Head of caudate nucleus (tissue), 42 donors: ENCODE measurements at places on chromosomes 2 and 18.

DNA sequence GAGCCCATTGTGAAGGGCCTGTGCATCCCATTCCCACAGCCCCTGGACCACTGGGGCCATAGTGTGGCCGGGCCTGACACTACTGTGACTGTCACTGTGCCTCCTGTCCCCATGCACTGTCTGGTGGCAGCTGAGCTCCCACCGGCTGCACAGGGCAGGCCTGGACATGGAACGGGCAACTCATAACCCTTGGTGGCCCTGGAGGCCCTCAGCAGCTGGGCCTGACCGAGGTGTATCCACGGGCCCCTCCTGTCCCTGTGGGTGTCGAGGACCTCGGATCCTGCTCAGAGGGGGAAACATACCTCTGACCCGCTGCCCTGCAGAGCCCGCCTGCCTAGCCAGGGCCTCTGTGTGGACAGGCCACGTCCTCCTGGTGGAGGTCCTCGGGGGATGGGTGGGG, 7.8 kb upstream of the GAL3ST2 start:
- no peak for DNase-seq

DNA sequence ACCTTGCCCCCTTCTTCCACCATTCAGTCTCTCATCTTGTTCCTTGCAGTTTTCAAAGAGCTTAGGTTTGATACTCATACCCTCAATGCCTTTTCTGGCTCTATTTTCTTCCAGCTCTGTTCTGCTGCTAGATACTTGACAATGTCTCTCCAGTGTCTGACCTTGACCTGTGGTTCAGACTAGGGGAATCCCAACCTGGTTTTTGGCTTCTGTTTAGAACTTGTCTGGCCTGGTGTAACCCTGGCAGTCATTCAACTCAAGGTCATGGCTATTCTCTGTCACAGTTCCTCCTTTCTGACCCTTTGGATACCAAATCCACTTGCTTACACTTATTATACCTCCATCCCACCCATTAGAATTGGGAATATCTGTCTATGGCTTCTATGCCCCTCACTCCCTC, 31.8 kb upstream of the IMP4 start:
- DNase-seq: no peak

GRCh38 chr2:43405829-43406228, 179.4 kb upstream of the ZFP36L2 start:
- DNase-seq: no peak

GRCh38 chr2:213261715-213262114, 22.5 kb upstream of the SPAG16 start:
- DNase-seq: no peak

GRCh38 chr2:184938221-184938985, 340.1 kb downstream of the ZNF804A start:
- no peak for DNase-seq

- DNase-seq: peak; percentile 49
Observed at GRCh38 chr18:66495844-66496243, 108.0 kb downstream of the CDH19 start.

GRCh38 chr2:49943944-49944778, 789.8 kb upstream of the FSHR start:
- DNase-seq: no peak

GRCh38 chr18:36287653-36288052, 9.9 kb upstream of the FHOD3 start:
- DNase-seq: no peak

- DNase-seq: no peak
Observed at GRCh38 chr2:26552641-26553374, 74.9 kb upstream of the OTOF start.

DNA sequence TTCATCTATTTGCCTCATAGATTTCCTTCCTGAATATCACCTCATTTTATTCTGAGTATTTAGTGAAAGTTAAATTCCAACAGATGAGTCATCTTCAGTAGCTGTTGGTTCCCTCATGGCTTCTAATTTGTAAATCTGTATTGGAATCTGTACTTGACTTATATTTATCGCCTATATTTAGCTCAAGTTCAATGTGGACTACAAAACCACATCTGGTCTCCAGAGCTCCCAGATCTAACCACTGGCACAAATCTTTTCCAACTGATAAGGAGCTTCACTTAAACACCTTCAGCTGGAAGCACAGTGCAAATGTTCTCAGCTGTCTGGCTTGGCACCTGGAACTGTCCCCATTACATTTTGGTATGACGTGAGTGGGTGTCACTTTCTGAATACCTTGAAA, 82.8 kb upstream of the DSEL start:
- DNase-seq: peak; percentile 36

GRCh38 chr2:62145478-62146100, 50.3 kb upstream of the B3GNT2 start:
- DNase-seq: no peak

DNA sequence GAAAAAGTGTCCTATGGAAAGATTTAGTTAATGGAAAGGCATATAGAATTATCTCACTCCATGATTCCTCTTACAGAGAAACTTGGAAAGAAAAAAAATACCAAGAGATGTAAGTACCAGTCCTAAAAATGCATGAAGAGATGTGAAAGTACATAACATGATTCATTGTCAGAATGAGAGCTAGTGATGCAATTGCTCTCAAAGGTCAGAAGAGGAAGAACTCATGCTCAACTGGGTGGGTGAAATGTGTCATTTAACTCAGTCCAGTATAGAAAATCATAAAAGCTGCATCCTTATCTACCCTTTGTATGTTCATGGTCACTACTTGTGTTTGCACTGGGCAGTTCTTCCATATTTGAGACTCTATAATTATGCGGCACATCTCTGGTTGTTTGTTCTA, 300.0 kb upstream of the PIK3C3 start:
- DNase-seq: no peak

- DNase-seq: no peak
Observed at GRCh38 chr18:10689236-10690034, 163.6 kb downstream of the NAPG start.

DNA sequence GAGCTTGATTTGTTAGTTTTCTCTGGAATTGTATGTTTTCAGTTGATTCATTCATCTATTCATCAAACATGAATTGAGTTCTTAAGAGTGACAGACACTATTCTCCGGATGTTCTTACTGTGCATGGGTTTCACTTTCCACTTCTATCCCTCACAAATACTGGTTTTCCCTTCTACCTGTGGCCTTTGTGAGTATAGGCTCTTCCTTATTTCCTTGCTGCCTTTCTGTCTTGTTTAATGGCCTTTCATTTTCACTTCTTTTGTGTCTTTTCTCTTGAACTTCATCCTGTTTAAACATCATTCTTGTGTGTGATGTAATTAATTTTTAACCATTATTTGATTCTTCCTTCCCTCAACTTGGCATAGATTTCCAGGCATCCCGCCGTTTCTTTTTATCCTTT, 90.7 kb downstream of the CRIM1 start:
- no peak for DNase-seq

GRCh38 chr2:226159875-226160479, 639.6 kb downstream of the IRS1 start:
- DNase-seq: no peak

GRCh38 chr2:28615706-28616105, 119.8 kb downstream of the PLB1 start:
- DNase-seq: no peak

GRCh38 chr2:29638641-29639040, 282.7 kb downstream of the ALK start:
- DNase-seq: no peak

- DNase-seq: no peak
Observed at GRCh38 chr2:71833272-71833671, 314.4 kb downstream of the CYP26B1 start.

GRCh38 chr2:129277585-129277981, 701.9 kb upstream of the RAB6C start:
- no peak for DNase-seq

DNA sequence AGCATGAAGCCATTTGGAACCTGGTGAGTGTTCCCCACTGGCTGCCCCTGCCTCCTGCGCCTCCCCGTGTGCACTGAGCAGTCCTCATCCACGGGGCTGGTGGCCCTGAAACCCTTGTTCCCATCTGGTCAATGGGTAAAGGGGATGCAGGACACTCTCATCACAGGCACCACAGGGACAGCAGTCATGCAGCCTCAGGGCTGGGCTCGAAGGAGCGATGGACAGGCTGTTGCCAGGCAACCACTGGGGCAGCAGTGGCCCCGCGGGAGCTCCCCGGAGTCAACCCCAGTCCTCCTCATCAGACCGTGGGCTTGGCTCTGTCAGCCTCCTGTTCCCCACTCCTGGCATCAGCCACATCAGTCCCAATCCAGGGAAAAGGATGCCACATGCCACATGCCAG, 509.5 kb downstream of the EIPR1 start:
- no peak for DNase-seq

GRCh38 chr2:8538531-8538930, 143.3 kb upstream of the ID2 start:
- no peak for DNase-seq

- DNase-seq: no peak
Observed at GRCh38 chr2:127471286-127471988, 53.2 kb downstream of the PROC start.

DNA sequence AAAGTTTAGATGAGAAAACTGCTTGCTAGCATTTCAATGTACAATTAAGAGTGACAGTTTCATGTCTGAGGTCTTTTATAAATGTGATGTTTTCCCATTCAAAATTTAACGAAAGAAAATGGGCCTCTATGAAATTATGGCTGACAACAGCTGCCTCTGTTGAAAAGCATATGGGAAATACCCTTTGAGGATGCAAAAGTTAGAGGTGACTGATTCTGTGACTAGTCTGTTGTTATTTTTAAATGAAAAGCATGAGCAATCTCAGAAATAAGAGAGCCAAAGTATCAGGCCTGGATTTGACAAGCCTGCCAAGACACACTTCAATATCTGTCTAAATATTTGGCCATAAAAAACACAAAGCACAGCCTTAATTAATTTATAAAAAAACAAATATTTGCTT, 580.8 kb downstream of the ERBB4 start:
- no peak for DNase-seq

DNA sequence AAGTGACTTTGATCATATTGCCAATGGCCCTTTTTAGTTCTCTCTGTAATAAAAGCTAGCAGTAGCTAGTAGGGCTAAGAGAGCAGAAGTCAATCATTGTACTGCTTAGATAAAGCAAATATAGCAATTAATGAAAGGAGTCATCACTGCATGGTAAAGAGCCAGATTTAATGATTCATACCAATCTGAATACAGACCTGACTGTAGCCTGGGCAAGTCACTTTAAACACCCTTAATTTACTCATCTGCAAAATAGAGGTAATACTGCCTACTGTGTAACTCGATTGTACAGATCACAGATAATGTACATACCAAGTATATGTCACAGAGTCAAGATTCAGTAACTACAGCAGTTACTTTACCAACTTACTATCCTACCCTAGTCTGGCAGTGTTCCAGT, 63.6 kb downstream of the ASXL2 start:
- no peak for DNase-seq

GRCh38 chr2:149360106-149360505, 29.7 kb downstream of the LYPD6 start:
- no peak for DNase-seq

DNA sequence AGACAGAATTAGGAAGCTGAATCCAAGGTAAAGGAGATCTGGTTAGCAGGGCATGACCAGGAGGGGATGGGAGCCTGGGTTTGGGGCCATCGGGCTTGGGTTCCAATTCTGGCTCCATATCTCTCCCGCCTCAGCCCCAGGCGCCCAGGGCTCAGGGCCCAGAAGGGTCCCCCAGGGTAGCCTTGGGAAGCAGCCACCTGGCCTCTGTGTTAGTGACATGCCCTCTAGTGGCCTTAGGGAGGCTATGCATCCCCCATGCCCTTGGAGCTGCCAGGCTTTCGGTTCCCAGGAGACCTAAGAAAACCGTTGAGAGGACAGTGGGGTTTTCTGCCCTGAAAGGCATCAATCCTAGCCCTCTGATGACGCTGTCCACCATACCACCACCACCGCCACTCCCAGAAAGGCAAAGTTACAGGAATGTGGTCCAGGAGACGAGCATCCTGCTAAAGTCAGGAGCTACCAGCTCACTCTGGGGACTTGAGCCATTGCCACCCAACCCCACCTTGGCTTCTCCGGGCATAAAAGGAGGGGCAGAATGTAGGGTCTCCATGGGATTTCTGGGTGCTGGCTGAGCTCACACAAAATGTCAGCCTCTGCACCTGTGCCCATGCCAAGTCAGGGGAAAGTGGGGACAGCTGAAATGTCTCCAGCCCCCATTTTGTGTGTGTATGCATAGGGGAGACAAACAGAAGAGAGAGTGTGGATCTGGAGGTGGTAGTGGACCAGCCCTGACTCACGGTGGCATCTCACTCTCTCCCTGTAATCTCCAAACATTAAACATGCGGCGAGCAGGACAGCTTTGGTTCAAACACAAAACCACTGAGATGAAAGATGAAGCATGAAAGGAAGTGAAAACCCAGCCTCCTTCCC, 56.5 kb downstream of the EMX1 start:
- DNase-seq: peak; percentile 34

DNA sequence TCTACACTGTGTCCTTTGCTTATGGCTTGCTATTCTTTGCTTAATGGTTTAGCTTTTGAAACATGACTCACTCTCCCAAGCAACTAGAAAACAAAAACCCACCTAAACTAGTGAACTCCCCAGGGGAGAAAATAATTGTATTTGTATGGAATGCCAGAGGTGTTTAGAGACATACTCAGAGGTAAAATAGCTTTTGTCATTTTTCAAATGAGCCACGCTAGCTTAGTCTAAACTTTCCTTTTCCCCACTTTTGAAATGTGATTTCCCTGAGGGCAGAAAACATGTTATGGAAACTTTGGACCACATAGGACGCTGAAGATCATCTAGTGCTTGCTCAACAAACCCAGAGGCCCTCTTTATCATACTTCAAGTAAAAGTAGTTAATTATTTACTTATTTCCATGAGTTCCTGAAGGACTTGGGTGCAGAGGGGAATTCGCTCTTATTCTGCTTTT, 16.5 kb upstream of the CYTIP start:
- no peak for DNase-seq

GRCh38 chr18:47166294-47166693, 9.9 kb downstream of the IER3IP1 start:
- no peak for DNase-seq

DNA sequence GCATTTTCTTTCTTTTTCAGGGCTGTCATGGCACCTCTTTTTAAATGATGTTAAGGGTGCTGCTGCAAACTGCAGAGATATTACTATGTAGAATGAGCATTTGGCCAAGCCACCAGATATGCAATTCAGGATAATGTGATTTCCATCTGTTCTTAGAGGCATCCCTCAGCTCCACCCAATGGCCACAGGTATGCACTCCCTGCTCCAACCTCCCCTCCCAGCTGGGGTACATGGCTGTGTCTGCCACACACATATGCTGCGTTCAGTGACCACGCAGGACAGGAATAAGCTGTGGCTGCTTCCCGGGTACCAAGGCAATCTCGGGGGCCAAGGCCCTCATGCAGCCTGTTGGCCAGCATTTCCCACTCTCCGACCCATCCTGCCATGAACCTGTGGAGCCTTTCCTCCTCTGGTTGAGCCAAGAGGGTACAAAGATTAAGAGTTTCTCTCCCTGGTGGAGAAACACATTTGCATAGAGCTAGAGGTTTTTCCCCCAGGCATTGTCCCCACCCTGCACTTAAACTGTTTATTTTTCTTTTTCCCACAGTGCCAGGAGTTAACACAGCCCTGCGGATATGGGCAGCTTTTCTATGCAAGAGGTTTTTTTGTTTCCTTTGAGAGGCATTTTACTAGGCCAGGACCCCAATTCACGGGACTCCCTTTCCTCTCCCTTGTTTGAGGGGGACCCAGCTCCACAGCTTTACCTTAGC, 147.0 kb downstream of the GCA start:
- no peak for DNase-seq
